NCI-H1694 treated with DMSO at 0.1 percent for 48 hours (cell line): ENCODE measurements at places on chromosomes 12 and 14.
A peak's percentile ranks its signal among the peaks of the same experiment; 100 is the strongest.

DNA sequence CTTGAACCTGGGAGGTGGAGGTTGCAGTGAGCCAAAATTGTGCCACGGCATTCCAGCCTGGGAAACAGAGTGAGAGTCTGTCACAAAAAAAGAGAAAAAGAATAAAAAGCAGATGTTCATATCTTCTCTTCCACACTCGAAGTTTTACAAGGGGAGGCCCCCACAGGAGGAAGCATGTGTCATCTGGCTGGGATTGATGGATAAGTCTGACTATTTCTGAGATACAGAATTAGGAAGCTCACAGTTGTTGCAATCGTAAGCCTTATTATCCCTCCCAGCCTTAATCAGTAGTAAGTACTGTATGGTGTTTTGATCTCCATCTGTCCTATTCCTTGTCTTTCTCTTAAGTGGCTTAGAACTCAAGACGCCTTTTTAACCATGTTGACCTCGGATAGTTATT lies 31.9 kb upstream of the RASSF8 start:
- DNase-seq, result no peak

DNA sequence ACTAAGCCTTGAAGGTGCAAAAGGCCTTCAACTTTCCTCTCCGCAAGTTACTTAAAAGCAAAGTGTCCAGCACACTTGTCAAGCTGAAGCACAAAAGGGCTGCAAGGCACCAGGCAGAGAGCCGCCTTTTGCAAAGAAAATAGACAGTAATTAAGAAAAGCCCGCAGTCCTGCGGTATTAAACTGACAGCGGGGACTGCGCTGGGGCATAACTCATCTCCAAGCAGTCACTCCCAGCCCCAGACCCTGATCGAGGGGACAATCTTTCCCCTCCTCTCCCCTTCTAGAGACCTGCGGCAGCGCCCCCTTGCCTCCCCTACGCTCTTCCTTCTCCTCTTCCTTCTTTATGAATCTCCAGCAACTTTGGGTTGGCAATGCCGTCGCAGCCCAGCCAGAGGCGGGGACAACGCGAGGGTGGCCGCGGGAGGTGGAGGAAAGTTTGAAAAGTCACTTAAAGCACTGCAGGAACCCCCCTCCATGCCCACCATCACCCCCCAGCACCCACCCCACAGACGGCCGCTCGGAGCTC lies 200.9 kb upstream of the CAND1 start:
- DNase-seq, result no peak

- no peak for DNase-seq
These were observed 189.5 kb downstream of the TTC8 start for GRCh38 chr14:89013698-89014568.

DNA sequence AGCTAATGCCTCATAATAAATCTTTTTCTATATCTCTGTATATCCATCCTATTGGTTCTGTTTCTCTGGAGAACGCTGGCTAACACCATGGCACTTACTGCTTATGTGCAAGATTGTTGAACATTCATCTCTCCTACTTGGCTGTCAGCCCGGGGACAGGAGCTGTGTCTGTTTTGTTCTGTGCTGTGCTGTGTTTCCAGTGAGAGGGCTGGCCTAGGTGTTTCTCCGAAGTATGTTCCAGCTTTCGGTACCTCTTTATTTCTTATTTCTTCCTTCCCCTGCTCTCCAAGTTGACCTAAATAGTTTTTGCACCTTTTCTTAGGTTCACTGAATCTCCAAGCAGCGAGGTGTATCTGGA lies 18.8 kb upstream of the NR4A1 start:
- no peak for DNase-seq

- no peak for DNase-seq
These were observed 24.7 kb downstream of the TMEM63C start for GRCh38 chr14:77206261-77206824.

- DNase-seq, result peak; percentile 43
These were observed 769 bp downstream of the FKBP4 start for GRCh38 chr12:2795291-2796186.

GRCh38 chr14:103535081-103535890 lies 6.3 kb downstream of the TRMT61A start:
- DNase-seq, result no peak

- DNase-seq, result no peak
These were observed 334.3 kb downstream of the AACS start for GRCh38 chr12:125399489-125399888.

- DNase-seq, result peak; percentile 44
These were observed 16.7 kb upstream of the CD163L1 start for GRCh38 chr12:7460375-7461259.

GRCh38 chr12:132309596-132310086 lies 19.7 kb downstream of the GALNT9 start:
- DNase-seq, result no peak

GRCh38 chr12:1464925-1465324 lies 129.5 kb downstream of the FBXL14 start:
- no peak for DNase-seq

DNA sequence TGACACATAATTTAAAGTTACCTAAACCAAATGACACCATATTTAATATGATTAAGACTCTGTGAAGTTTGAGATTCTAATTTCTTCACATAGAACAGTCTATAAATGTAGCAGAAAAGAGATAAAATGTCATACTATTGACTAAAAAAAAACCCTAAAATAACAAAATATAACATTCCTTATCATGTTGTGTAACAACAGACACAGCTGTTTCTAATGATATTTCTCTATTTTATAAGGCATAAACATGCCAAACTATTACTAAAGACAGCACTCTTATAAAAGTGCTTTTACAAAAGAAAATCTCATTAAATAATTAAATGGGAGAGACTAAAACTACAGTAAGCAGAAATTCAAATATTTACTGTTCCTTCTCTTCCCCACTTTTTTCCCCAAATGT lies 49.4 kb downstream of the NOVA1 start:
- no peak for DNase-seq

GRCh38 chr14:33348510-33348909 lies 409.8 kb downstream of the NPAS3 start:
- no peak for DNase-seq
